Dermis blood vessel endothelial cell (primary cell): ENCODE measurements at places on chromosomes 4 and X. TPM values are rescaled to one million over a fixed set of nuclear protein-coding genes. Genes with fewer than 3 reads are reported as not detected.

The H2BW2 gene
- not detected in 2 replicates for total RNA-seq

- peak; percentile 69 for DNase-seq
Measured at GRCh38 chr4:169070071-169070894, 60.2 kb upstream of the CBR4 start.

DNA sequence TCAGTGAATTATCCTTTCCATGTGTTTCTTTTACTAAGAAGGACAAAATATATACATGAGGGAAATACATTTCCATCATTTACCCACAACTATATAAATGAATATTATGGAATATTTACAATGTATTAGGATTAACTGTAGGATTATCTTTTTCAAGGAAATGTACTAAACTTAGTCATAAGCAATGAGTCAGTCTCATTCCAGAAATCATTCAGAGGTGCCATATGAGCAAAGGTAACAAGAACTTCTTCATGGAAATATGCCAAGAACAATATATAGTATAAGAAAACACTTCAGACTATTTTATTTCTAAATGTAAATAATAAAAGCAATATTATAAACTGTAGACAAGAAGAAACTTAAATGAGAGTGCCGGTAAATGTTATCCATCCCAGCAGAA, 67.1 kb downstream of the USP38 start:
- DNase-seq = no peak

GRCh38 chr4:43843501-43843900, 605.1 kb downstream of the KCTD8 start:
- DNase-seq = peak; percentile 1

GRCh38 chrX:447052-447451, 60.3 kb upstream of the PPP2R3B start:
- no peak for DNase-seq

DNA sequence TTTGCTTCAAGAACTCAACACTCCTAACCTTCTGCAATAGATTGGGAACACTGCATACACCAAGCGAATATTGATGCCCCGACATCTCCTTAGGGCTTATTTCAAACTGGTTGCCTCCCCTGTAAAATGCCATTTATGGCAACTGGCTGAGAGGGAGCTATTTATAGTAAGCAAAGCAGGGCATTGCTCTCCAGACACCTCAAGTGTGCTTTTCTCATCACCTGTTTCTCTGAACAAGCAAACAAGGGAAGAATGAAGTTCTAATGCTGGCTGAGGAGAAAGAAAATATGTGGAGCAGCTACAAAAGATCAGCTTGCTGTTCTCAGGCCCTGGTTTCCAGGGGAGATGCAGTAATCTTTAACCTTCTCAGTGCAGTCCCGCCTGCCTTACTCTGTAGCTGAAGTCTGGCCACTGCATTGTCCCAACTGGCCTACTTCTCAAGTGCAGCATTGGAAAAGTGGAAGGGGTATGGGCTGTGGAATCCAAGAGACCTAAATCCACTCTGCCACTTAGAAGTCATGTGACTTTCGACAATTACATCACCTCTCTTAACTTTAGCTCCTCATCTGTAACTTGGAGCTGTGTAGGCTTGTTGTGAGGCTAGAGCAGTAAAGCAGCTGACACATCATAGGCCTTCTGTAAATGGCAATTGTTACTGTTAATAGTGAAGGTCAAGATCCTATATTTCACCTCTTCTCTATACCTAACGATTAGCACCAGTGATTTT, 47.9 kb upstream of the FGF13 start:
- DNase-seq = no peak

GRCh38 chr4:94577136-94577535, 125.4 kb downstream of the PDLIM5 start:
- peak; percentile 53 for DNase-seq

DNA sequence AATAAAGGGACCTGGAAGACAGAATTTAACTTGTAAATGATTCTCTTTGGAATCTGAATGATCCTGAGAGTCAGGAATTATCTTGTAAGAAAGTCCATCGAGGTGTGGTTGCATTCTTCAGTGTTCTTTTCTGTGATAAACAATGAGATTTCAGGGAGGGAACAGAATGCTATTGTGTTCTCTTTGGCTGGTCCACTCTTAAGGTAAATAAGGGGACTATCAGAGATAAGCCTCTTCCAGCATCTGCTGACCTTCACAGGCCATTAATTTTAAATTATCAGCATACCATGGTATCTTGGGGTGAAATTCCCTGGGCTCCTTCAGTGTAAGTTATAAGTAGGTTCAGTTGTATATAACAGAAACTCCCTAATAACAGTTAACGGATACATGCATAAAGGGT, 107.1 kb upstream of the ARHGAP24 start:
- no peak for DNase-seq

- no peak for DNase-seq
Measured at GRCh38 chr4:147354237-147354636, 126.7 kb upstream of the EDNRA start.

- no peak for DNase-seq
Measured at GRCh38 chr4:178693816-178694215, 1251.6 kb upstream of the AGA start.

DNA sequence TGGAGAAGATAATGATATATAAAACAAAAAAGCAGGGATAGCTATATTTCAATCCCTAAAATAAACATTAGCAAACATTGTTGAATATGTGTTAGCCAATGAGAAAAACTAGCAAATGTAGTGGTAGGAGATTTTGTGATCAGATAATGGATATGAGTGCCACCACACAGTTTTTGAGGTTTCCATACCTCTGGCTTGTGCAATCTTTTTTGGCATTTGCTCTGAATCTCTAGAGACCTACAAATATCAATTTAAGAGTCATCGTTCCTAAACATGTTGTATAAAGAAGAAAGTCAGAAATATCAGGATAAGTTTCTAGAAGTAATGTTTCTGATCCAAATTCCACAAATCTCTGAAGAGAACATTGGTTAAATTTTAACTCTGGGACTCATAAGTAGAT, 308.7 kb downstream of the PDGFC start:
- DNase-seq = no peak

GRCh38 chrX:16120431-16120830, 2.9 kb upstream of the GRPR start:
- no peak for DNase-seq

- DNase-seq = no peak
Measured at GRCh38 chrX:119226446-119226845, 9.6 kb upstream of the PGRMC1 start.

DNA sequence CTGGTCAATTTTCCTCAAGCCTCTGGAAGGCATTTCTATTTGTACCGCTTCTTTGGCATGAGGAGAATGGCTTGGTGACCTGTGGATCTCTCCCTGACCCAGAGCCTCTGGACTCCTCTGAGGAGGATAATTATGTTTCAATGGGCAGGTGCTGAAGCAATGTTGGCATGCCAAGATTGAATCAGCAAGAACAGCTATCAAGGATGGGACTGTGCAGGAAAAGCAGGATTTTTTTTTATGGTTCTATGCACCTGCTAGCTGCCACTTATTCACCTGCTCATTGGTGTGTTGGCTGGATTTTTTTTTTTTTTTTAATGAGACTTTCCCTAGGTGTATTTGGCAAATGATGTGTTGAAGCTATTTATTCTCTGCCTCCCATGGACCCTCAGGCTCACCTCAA, 821.2 kb downstream of the RPA4 start:
- DNase-seq = no peak

- DNase-seq = no peak
Measured at GRCh38 chrX:13360146-13360545, 40.3 kb upstream of the ATXN3L start.

DNA sequence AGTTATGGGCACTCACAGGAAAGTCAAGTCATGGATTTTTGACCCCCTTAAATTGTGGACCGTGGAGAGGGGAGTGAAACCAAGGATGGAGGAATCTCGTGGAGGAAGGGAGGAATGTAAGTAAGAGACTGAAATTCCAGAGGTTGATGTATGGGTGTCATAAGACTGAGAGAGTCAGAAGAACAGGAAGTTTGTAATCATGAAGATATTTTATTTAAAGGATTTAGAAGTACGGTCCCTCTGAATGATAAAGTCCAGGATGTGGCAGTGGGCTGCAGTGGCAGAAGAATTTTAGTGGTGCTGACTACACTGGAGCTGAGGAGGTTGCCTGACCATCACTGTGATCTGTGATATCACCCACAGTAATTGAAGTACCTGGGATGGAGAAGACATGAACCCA, 57.8 kb downstream of the DCLK2 start:
- DNase-seq = no peak
